ENCODE measurements at places on chromosomes 13 and 19.

- DNase-seq = no peak
Observed at GRCh38 chr13:75938811-75939560, 302.9 kb downstream of the LMO7 start.

DNA sequence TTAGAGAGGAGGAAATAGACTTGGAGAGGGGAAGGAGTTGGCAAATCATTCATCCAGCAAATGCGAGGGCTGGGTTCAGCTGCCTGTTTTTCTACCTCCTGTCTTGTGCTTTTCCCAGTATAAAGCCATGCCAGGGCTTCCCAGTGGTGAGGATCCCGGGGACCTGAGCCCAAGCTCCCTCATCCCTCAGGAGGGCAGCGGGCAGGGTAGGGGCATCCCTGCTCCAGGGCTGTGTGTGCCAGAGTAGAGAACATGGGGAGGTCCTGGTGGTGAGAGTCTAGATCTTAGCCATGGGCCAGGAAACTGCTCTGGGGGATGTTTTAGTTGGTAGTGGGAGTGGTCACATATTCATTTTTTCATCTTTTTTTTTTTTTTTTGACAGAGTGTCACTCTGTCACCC, 43.6 kb downstream of the GPR12 start:
- no peak for DNase-seq

DNA sequence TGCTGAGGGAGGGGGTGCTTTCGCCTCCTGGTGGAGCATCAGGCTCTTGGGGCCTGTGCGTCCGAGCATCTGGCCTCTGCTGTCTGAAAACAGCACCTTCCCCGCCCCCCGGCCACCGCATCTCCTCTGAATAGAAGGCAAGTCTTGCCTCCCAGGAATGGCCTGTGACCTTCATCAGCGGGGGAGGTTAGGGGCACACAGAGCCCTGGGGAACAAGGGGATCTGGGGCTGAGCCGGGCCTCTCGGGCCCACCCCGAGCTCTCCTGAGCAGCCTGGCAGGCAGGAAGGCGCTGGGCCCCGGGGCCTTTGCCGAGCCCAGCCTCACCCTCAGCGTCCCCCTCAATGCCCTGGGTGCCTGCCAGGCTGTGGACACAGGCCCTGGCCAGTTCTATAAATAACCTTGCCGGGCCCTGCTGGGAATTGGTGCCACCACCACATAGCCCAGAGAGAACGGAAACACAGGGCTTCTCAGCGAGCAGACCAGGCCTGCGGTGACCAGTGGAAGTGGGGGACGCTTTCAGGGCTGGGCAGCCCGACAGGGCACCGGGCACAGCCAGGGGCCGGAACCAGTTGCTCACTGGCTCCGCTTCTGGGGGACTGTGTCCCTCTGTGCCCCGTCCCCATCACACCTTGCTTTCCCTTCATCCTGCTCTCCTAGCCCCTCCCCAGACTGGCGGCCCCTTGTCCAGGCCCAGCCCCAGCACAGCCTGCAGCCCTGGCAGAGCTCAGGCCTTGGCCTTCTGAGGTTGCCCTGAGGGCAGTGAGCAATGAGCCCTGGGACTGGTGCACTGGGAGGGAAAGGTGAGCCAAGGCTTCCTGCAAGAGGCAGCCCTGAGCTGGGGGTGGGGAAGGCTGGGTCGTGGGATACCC, 9.5 kb downstream of the STK11 start:
- DNase-seq = no peak

GRCh38 chr19:51469162-51469561, 9.2 kb upstream of the CEACAM18 start:
- DNase-seq = no peak

- DNase-seq = no peak
Observed at GRCh38 chr19:33404506-33405253, 31.2 kb downstream of the CEBPG start.

DNA sequence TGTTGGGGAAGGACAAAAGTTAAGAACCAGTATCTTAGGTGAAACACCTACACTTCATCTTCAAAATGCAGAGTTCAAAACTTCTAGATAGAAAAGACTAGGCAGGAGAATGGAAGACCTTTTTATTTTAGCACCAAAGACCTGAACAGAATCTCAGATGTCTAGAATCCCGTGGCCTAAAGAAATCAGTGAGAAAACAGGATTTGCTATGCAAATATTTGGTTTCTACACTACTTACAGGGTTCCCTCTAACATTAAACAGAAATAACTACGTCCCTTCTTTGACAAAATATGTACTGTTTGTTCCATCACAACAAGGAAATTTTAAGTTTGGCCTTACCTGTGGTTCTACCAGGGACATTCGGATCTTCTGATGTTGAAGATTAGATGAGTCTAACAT, 21.5 kb downstream of the DIS3 start:
- no peak for DNase-seq

GRCh38 chr19:38845374-38846024, 4.3 kb downstream of the HNRNPL start:
- no peak for DNase-seq

DNA sequence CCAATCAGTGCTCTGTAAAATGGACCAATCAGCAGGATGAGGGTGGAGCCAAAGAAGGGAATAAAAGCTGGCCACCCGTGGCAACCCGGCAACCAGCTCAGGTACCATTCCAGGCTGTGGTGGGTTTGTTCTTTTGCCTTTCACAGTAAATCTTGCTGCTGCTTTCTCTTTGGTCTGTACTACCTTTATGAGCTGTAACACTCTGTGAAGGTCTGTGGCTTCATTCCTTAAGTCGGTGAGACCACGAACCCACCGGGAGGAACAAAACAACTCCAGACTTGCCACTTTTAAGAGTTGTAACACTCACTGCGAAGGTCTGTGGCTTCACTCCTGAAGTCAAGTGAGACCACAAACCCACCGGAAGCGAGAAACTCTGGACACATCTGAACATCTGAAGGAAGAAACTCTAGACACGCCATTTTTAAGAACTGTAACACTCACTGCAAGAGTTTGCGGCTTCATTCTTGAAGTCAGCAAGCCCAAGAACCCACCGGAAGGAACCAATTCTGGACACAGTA, 16.5 kb upstream of the SPACA6 start:
- DNase-seq = no peak

GRCh38 chr13:21060338-21061028, 903 bp downstream of the LATS2 start:
- DNase-seq = peak; percentile 25

DNA sequence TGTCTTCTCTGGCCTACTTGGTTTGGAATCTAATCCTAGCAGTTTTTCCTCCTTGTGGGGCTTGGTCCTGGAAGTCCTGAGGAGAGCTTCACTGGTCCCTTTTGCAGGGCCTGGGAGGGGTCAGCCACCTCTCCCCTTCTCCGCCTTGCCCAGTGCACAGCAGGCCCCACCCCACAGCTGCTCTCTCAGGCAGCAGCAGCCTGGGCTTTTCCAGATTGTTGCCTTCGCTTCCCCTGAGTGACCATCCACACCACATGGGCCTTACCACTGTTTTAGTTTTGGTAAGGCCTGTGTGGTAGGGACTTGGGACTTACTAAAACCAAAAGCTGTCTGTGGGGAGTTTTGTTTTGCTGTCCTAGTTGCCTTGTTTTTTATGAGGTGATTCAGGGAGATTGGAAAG, 11.5 kb downstream of the MPHOSPH8 start:
- DNase-seq = no peak

GRCh38 chr19:18330868-18331267, 8.0 kb upstream of the LSM4 start:
- DNase-seq = no peak

DNA sequence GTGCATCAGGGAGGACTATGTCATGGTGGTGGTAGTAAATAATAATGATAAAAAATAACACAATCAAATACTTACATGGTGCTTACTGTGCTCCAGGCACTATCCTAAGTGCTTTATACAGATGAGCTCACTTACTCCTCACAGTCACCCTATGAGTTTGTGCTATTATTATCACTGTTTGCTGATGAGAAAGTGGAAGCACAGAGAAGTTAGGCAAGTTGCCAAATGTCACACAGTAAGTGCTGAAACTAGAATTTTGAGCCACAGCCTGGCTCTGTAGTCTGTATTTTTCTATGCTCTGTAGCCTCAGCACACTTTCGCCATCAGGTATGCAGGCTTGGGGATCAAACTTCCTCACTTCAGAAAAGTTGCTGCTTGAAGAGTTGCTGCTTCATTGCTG, 46.6 kb downstream of the HTR2A start:
- DNase-seq = no peak

GRCh38 chr19:38763795-38764220, 9.5 kb downstream of the LGALS7 start:
- no peak for DNase-seq

DNA sequence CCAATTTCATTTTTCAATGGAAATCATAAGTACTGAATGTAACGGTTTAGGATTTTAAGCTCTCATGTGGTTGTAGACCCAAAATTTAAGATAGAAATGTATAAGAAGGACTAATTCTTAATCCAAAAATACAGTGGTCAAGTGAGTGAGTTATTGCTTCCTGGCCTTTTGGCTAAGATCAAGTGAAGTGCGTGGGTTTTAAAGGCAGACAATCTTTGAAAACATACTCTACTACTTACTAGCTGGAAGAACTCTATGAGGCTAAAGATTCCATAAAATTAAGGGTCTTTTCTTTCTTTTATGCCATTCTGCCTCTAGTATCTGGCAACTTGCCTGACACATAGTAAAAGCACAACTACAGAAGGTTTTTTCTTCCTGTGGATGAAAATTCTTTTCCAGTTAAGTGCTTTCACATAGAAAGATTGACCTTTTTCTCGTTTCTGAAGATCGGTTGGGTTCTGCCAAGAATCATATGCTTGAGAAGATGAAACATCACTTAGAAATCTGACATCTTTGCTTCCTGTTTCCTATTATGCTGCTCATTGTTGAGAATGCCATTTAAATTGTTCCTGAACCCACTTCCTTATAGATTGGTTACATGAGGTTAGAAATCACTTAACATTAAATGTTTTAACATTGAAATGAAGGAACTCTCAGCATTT, 26.4 kb upstream of the SCEL start:
- DNase-seq = no peak

GRCh38 chr13:111897178-111897845, 169.6 kb upstream of the SOX1 start:
- no peak for DNase-seq

- no peak for DNase-seq
Observed at GRCh38 chr19:34707661-34708060, 26.4 kb upstream of the ZNF181 start.

- no peak for DNase-seq
Observed at GRCh38 chr13:113557013-113557412, 27.5 kb upstream of the TFDP1 start.

- DNase-seq = no peak
Observed at GRCh38 chr13:105984646-105985045, 550.8 kb downstream of the EFNB2 start.

DNA sequence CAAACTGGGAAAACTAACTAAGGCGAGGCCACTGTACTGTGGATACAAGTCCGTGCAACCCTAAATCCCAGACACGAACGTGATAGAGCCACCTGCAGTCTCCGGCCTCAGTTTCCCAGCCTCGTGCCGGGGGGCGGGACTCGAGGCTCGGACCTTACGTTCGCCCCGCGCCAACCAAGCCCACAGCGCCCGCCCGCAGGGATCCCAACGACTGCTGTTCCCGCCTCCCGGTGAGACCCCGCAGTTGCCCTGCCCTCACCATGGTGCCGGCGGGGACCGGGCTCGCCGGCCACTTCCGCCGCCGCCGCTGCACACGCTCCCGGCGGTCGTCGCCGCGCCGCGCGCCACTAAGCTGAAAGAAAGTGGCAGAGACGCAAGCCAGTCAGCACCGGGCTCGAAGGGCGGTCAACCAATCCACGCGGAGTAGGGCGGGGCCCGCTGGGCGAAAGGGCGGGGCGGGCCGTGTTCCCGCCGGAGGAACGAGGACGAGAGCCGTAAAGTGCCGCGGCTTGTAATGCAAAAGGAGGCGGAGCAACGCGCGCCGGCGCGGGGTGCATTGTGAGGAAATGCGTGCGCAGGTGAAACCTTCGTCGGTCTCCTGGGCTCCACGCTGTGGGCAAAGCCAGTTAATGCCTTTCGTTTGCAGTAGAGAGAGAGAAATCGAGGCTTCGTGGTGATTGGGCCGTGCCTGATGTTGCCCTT, at the start of gene LSM4:
TSS of gene LSM4 (minus strand) at position 318 of the 702 bp plus-strand sequence. CDS start at position 262, 56 bp downstream.
- peak; percentile 96 for DNase-seq

DNA sequence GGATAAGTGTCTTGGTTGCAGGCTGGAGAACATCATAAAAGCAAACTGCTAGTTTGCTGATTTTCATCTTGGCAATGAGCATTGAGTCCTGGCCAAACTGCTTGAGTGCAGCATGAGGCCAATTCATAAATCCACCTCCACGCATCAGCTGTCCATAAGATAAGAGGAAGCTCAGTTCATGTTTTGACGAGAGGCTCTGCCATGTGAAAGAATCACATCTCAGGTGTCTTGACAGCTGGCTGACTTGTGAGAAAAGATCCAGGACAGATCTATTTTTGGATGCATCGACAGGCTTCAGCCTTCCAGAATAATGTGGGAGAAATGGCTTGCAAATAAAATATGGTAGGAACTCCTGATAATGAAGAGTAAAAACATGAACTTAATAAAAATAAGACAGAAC, 5.4 kb upstream of the ZNF682 start:
- no peak for DNase-seq

Data from urothelium cell line (cell line).